ENCODE measurements at places on chromosomes 4 and X.

GRCh38 chr4:54781756-54782155 is 124.0 kb downstream of the KIT start:
- DNase-seq: no peak

- DNase-seq: no peak
Observed at GRCh38 chrX:13691841-13692371, 3.0 kb downstream of the RAB9A start.

DNA sequence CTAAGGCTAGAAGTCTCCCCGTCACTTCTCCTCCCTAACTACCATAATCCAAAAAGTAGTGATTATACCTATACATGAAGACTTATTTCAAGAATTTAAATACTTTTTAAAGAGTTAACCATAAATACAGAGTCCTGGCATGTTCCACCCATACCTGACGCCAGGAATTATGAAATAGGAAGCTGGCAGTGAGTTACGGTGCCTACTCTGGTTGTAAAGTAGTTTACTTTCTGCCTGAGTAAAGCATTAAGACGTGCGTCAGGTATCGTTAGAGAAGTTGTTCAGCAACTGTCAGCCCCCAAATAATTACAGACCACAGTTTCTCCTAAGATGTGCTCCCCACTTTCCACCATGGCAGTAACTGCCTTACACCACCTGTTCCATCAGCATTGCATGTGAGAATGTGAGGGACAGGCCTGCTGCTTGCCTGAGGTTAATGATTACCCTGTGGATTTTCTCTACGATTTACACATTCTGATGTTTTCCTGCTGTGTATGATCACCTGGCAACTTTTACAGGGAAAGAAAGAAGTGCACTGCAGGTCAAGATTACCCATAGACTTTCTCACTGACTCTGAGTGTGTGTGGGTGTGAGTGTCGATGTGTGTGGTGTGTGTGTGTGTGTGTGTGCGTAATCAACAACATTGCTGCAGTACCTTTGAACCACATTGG is 92.3 kb upstream of the SLC7A11 start:
- no peak for DNase-seq

DNA sequence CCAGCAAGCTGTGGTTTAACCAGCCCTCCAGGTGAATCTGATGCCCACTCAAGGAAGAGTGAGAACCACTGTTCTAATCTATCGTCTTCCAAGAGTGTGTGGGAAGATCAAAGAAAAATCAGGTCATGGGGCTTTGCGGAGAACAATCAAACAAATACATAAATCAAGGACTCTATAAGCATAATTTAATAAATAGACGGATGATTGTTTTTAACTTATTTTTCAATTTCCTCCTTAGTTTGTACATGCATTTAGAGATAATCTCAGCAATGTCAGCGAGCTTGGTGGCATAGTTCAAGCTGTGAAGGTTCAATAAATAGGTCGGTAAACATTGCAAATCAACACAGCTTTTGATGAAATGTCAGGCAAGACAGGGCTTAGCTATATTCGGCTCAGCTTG is 84.9 kb downstream of the DMD start:
- no peak for DNase-seq

DNA sequence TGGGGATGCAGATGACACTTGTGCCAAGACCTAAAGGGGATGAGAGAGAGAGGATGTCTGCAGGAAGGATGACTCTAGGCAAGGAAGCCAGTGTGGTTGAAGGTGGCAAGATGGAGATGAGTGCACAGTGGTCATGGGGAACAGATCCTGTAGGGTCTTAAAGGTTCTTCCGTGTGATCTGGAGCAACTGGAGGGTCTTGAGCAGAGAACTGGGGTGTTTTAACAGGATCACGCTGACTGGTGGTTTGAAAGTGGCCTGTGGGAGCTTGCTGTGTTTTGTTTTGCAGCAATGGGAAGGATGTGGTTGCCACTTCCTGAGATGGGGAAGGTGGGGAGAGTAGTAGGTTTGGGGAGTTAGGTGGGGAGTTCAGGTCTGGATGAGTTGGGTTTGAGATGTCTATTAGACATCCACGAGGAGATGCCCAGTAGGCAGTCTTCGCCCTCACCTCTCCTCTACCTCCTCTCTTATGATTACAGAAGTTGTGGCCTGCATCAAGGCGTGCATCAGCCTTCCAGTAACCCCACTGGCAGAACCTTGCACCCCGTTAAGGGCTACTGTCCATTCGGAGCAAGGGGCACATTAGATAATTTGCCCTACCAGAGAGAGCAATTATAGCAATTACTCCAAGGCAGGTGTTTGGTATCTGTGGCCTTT is 1.4 kb upstream of the STBD1 start:
- no peak for DNase-seq

- DNase-seq: no peak
Observed at GRCh38 chr4:129164243-129164642, 68.3 kb downstream of the C4orf33 start.

GRCh38 chr4:67721770-67722597 is 21.0 kb upstream of the UBA6 start:
- no peak for DNase-seq

DNA sequence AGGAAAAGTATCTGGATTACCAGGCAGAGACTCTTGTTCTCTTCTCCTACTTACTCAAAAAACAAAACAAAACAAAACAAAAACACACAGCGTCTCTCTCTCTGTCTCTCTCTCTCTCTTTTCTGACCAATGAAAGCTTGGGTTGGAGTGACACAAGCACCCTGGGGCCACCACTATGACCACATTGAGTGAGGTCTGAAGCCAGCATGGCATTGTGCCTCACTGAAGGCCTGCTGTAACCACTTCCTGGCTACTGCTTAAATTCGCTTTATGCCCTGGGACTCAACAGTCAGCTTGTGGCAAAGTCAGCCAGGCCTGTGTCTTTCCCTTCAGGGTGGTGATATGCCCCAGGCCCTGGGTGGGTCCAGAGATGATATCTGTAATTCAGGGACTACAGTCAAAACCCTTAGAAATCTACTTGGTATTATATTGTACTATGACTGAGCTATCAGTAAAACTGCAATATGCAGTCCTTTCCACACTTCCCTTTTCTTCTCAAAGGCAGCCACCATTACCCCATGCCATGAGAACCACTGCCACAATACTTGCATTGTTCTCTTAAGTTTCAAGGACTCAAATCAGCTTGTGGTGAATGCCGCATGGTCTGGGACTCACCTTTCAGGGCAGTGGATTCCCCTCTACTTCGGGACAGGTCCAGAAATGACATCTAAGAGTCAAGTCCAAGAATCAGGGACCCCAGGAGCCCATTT is 606.8 kb upstream of the KLHL4 start:
- DNase-seq: no peak

- peak; percentile 58 for DNase-seq
Observed at GRCh38 chrX:154719132-154719675, 31.7 kb downstream of the GAB3 start.

- no peak for DNase-seq
Observed at GRCh38 chrX:54633641-54634040, 103.6 kb downstream of the GNL3L start.

DNA sequence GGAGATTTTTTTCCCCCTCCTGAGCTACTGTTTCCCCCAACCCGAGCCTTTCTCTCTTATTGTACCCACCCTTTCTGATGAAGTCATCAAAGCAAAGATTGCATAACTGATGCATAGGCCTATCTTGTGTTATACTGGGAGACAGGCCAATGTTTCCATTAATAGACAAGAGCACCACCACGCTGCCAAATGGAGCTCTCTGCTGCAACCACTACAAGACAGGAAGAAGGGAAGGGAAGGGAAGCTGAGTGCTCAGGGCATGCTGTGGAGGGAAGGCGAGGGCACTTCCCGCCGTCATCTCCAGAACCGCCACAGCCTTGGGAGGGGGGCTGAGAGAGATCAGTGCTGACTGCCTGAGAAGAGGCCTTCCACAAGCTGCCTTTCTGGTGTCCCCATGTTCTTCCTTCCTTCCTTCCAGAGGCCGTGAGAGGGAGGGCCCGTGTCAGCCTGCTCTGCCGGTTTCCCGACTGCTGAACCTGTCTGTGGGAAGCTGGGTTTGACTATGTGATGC is 75.0 kb downstream of the MGST2 start:
- DNase-seq: peak; percentile 52

DNA sequence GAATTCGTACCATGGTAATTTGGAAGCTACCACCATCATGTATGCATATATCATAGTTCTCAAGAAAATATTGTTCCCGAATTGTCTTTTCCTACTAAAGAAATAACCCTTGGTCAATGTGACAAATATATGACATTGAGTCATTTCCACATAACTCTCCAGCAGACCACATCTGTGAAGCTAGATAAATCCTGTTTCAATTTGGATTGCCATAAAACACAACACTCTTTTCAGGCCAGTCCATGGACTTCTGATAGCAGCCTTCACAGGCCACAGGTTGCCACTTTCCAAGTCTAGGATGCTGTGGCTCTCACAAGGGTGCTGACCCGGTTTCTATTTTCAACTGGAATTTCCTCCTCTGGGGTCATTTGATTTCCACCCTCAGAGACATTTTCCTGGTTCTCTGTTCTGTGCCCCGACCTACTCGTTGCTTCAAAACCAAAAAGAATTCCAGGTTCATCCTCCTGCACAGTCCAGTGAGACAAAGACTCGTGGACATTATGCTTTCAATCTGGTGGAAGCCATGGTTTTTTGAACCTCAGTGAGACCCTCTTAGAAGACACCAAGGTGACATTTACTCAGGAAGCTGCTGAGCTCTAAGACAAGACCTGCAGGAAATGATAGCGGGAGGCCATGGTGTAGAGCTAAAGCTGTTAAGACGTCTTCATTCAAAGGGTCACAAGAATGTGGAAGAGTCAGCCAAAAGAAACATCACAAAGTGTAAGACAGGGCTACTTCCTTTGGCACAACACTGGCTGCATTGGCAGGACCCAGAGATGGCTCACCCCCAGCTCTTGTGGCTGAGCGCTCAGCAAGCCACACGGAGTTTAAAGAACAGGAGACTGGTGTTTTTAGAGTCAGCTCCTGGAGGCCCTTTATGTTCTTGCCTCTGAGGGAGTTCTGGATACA is 119.8 kb downstream of the AMELX start:
- no peak for DNase-seq

All from SIG-M5 (cell line).